ENCODE measurements at places on chromosomes 4 and X. TPM values are rescaled to one million over a fixed set of nuclear protein-coding genes. Genes with fewer than 3 reads are reported as not detected.

The COL25A1 gene
- total RNA-seq, result 4.6 TPM

The CFP gene
- total RNA-seq, result 0.81 TPM

The ERCC6L gene
- total RNA-seq, result 4.2 TPM

The CENPI gene
- 9.5 TPM for total RNA-seq

The ATP5ME gene
- 417 TPM for total RNA-seq

The PCYT1B gene
- total RNA-seq, result under 0.01 TPM

The ABCG2 gene
- total RNA-seq, result 1.7 TPM
